ENCODE measurements at places on chromosomes 7 and 10. TPM values are rescaled to one million over a fixed set of nuclear protein-coding genes. Genes with fewer than 3 reads are reported as not detected.

DNA sequence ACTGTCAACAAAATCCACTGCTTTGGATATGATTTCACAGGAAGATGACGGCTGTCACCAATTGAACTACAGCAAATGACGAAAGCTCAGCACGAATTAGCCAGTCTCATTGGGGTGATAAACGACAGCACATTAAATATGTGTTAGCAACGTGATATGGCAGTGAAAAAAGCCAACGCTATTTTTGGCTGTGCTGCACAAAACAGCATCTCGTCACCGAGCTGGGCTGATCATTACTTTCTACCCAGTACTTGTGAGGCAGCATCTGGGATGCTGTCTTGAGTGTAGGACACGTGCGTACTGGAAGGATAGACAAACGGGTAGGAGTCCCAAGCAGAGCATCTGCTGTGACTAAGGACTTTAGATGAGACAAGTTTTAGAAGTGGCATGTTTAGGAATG lies 138.3 kb downstream of the EXOC4 start:
- no peak for DNase-seq

- DNase-seq: no peak
Observed at GRCh38 chr7:2702594-2702957, 14.6 kb downstream of the AMZ1 start.

The CYP3A5 gene
- total RNA-seq: 345 TPM

The PSAP gene
- 686 TPM for total RNA-seq

GRCh38 chr7:133036289-133036688 lies 45.6 kb downstream of the CHCHD3 start:
- DNase-seq: no peak

- peak; percentile 83 for DNase-seq
Observed at GRCh38 chr10:30422981-30423654, 10.9 kb upstream of the MAP3K8 start.

- DNase-seq: no peak
Observed at GRCh38 chr10:107880185-107880584, 715.7 kb upstream of the SORCS1 start.

The WDR86 gene
- total RNA-seq: 10.6 TPM
